Tibial nerve (tissue), 4 donors: ENCODE measurements at places on chromosomes 12 and 14. TPM values are rescaled to one million over a fixed set of nuclear protein-coding genes. Genes with fewer than 3 reads are reported as not detected.

The PRPH gene
- 0.22 TPM for total RNA-seq

- H3K27ac ChIP-seq, result no peak overlapping the region
- H3K4me3 ChIP-seq, result no peak overlapping the region
- no peak for DNase-seq
- H3K27me3 ChIP-seq, result no peaks in the 10 kb centered on the region
Observed at GRCh38 chr12:64691795-64692583, 67.2 kb downstream of the GNS start.

The MYH6 gene
- not detected for total RNA-seq

The ASIC1 gene
- total RNA-seq, result 2.9 TPM

DNA sequence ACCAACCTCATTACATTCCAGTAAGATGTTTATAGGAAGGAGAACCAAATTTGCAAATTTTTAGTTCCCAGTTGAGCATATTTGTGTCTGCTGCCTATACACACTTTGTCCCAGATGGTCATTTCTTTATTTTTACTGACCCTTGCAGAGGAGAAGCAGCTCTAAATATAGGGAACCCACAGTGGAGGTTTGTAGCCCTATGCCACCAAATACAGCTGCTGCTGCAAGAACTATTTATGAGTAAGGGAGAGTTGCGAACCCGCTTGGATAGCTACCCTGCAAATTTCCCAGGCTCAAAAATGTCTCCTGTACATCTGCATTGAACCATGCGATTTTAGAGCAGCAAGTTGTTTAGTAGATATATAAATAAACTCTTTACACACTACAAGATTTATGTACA is 48.2 kb downstream of the NAV3 start:
- H3K36me3 ChIP-seq, result no peaks in the 10 kb centered on the region
- H3K4me3 ChIP-seq, result no peak overlapping the region
- no peak overlapping the region for H3K27ac ChIP-seq
- no peaks in the 10 kb centered on the region for H3K27me3 ChIP-seq

DNA sequence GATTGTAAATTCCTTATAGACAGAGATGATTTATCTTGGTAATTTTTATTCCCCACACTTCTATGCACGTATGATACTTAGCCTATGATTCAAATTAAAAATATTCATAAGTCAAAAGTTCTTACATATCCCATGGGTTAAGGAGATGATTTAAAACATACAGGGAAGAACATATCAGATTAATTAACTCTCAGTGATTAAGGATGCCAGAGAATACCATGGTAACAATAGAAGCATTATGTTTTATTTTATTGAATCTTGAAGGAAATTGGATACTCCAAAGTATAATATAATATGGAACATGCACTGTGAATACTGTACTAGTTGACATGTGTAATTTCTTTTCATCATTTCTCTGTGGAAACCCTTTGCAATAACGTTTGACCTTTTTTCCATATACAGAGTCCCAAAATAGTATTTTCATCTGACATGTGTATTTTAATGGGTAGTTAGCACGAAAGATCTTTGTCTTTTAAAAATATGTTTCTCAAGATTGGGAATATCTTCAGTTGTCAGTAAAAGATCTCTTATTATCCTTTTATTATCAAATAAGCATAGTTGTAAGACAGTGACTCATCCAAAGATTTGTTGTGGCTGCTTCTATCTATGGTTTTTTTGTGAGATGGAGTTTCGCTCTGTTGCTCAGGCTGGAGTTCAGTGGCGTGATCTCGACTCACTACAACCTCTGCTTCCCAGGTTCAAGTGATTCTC is 166.7 kb downstream of the RAD51B start:
- H3K27me3 ChIP-seq, result no peaks in the 10 kb centered on the region
- H3K4me3 ChIP-seq, result no peak overlapping the region
- no peaks in the 10 kb centered on the region for H3K4me1 ChIP-seq

DNA sequence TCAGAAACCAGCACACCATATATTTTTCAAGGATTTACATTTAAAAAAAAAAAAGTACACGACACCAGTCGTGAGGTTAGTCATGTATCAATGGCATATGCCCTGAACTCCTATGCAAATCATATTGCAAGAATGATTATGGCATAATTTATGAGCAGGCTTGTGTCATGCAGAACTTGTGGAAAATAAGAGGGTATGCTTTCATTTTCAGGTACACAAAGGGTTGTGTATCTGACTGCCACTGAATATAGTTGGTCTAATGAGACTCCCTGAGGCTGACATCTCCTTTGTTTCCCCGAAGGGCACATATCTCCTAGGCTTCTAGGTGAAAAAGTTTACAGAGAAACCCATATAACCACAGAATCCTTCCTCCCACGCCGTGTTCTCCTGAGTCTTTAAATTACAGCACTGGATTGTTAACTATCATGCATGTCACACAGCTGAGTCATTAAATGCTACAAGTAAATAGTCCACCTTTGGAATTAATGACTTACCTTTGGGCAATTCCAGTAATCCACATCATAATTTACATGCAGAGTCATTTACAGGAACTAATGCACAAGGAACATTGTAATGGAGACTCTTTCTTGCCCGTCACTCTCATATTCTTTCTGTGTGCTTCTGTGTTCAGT is 356.7 kb upstream of the DIO2 start:
- H3K27me3 ChIP-seq, result no peaks in the 10 kb centered on the region
- H3K4me1 ChIP-seq, result no peaks in the 10 kb centered on the region
- no peak for DNase-seq
- no peaks in the 10 kb centered on the region for H3K36me3 ChIP-seq
